ENCODE measurements at places on chromosomes 4 and X.

GRCh38 chrX:121902463-121902862 lies 855.1 kb downstream of the GLUD2 start:
- DNase-seq = no peak

- no peak for DNase-seq
These were observed 8.5 kb downstream of the FRAS1 start for GRCh38 chr4:78065508-78066192.

- DNase-seq = no peak
These were observed 231.7 kb upstream of the TAPT1 start for GRCh38 chr4:16457944-16458343.

DNA sequence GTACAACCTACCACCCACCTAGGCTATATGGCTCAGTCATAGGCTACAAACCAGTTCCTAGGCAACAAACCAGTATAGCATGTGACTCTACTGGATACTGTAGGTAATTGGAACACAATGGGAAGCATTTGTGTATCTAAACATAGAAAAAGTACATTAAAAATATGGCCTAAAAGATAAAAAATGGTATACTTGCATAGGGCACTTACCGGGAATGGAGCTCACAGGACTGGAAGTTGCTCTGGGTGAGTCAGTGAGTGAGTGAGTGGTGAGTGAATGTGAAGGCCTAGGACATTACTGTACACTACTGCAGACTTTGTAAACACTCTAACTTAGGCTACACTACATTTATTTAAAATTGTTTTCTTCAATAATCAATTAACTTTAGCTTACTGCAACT lies 139.2 kb upstream of the RBPJ start:
- DNase-seq = no peak

- DNase-seq = no peak
These were observed 11.1 kb upstream of the SYP start for GRCh38 chrX:49211074-49211473.

GRCh38 chr4:175657571-175657970 lies 154.5 kb downstream of the GPM6A start:
- DNase-seq = no peak

DNA sequence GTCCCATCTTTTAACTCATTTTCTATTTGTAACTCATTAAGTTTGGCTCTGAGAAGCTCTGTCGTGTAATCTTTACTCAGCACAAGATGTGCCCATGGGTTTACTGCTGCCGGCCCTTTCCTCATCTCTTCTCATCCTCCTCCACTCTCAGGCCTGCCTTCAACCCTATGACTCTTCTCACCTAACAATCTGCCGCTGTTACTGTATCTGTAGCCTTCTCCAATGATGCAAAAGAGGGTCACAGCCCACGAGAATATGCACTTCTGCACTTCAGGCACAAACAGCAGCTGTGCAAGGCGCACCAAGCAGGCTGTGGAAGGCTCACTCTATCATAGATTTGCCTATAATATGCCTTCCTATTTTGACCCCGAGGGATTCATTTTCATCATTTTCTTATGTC lies 546.5 kb upstream of the GALNTL6 start:
- no peak for DNase-seq

Measured in NB4 (cell line).